Stimulated activated CD8-positive, alpha-beta memory T cell treated with anti-CD3 and anti-CD28 coated beads, Interleukin-15, amount 100 ng/mL, for 48 hours (primary cell): ENCODE measurements at places on chromosomes 3 and 15.

DNA sequence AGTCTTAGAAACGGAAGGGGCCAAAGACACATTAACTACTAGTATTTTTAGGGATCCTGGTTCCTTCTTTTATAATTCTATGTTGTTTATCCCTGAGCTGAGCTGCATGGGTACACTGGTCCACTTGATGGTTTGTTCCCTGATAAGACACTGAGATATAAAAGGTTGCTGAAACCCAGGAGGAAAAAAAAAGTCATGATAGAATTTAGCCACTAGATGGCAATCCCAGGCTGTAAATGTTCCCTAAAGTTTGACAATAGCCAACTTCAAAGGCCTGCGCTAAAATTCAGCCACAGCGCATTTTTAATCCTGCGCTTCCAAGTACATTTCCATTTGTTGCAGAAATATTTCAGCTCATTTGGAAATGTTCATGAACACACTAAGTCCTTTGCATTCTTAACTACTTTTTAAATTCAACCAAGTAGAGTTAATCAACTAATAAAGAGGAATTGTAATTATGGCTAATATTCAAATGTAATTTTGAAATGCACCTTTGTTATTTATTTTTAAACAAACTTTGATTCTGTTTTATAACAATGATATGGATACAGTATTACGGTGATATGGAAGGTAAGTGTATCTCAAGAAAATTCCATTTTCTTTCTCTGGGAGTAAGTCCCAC, 249.3 kb upstream of the FEZF2 start:
- DNase-seq = no peak

GRCh38 chr3:168583977-168584376, 488.3 kb upstream of the GOLIM4 start:
- no peak for DNase-seq

DNA sequence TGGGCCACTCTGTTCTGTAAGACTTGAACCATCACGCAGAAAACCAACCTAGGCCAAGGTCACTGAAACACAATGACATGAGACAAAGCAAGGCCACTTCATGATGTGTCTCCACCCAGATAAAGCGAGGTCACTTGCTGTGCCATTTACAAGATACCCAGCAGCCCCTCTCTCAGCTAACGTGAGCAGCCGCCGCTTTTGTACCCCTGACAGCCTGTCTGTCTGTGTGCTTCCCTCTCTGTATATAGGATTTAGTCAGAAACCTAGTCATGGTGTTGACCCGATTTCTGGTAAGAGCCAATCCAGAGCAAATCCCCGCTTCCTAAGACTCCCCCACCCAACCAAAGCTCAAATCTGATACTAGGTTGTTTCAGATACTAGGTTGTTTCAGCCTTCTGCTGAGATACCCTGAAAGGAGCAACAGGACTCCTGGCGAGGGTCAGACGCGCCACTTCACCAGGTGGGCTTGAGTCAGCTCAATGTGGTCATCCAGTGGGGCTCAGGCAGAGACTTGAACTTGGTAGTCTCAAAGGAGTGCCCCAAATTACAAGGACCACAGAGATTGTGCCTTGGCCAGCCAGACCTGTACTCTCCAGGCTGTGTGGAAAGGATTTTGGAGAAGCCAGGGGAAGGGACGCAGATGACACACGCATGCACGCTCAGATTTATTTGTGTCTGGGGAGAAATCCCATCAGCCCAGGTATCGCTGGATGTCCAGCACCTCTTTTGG, 3.1 kb upstream of the ZXDC start:
- no peak for DNase-seq

DNA sequence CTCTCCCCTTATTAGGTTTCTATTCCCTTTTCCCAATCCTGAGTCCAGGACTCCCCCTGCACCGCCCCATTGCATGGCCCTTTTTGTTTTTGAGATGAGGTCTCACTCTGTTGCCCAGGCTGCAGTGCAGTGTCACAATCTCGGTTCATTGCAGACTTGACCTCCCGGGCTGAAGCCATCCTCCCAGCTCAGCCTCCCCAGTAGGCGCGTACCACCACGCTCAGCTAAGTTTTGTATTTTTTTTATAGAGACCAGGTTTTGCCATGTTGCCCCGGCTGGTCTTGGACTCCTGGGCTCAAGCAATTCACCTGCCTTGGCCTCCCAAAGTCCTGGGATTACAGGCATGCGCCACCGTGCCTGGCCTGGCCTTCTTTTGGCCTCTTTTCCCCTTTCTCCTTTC, 29.3 kb downstream of the PDIA5 start:
- no peak for DNase-seq

GRCh38 chr3:72960812-72961518, 35.6 kb upstream of the PPP4R2 start:
- no peak for DNase-seq

DNA sequence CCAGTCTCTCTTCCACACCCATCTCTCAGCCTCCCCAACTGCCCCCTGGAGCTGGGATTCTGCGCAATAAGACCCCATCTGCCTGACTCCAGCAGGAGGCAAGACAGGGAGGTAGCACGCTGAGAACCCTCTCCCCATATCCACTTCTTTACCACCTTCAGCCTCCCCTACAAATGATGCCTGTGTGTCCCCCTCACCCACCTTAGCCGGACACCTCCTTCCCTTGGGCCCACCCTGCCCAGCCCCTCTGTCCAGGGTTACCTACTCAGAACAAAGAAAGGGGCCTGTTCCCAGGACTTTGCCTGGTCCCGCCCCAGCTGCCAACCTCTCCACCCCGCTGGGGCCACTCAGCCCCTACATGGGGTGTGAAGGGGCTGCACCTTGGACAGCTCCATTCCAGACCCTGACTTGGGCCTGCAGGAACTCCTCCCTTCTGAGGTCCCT, 40.8 kb upstream of the ATP2B2 start:
- DNase-seq = no peak

DNA sequence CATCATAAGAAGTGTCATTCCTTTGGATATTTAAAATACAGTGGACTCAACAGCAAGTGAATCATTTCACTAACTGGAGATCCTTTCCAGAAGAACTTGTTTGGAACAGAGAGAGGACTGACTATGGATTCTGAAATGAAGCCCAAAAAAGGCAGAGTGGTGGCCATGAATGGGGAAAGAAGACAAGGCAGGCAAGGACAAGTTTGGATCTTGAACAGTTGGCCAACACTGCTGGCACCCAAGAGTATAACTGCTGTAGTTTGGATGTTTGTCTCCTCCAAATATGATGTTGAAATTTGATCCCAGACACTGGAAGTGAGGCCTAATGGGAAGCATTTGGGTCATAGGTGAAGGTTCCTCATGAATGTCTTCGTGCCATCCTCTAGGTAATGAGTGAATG, 686.9 kb downstream of the GRM7 start:
- DNase-seq = no peak

- DNase-seq = no peak
Observed at GRCh38 chr3:114686621-114687020, 392.8 kb downstream of the TIGIT start.

DNA sequence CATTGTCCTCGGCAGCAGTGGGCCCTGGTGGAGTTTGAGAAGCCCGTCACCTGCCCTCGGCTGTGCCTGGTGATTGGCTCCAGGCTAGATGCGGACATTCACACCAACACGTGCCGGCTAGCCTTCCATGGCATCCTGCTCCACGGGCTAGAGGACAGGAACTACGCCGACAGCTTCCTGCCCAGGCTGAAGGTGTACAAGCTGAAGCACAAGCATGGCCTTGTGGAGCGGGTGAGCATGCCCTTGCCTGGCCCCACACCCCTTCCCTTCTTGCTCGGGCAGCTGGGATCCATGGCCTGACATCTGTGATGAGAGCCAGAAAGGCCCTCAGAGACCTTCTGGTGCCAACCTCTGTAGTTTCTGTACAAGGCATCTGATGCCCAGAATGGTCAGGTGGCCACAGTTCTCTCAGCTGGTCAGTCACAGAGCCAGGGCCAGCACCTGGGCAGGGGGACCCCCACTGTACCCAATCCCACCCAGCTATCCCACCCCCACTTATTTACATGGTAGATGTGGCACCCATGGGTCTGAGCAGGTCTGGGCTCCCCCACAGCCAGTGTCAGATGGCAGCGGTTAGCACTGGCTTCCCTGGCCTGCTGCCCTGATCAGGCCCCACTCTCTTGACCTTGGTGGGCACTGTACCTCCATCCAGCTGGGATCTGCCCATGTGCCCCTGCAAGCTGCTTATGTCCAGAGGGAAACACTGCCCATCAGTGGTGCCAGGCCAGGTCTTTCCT, 124.9 kb downstream of the DNAJB8 start:
- no peak for DNase-seq

DNA sequence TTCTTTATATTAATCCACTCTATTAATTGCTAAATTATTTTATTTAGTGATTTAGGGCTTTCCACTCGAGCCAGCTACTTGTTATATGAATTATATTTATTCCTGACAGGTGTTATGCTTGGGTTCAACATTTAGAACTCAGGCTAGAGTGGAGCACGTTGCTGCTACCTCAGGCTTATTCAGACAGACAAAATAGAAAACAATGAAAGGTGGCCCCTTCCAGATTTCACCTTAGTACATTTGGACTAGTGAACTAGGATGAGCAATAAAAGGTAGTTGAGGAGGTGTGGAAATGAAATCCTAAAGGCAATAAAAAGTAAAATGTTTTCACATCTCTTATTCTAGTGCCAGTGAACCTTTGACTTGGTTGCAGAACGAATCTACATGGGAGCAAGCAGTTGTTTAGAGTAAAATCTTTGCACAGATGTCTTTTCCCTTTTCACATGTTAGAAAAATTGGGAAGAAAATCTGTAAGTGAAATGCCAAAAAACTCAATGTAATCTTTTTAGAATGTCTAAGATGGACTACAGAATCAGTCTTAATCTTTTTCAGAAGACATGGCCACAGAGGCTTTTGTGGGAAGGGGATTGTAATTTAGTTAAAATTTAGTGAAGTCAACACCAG, 63.8 kb downstream of the AKAP13 start:
- no peak for DNase-seq

- no peak for DNase-seq
Observed at GRCh38 chr3:108208831-108209230, 13.4 kb downstream of the IFT57 start.

DNA sequence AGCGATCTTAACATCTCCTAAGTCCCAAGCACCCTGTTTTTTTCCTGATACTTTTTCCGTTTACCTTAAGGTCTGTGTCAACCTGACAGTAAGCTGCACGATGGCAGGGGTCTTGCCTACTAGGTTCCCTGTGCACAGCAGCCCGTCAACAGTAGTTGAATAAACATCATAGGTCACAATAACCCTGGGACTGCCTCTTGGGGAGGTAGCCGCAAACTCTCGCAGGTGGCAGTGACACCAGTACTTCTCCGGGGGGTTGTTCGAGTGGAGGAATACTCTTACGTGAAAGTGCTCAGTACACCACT, 365 bp upstream of the PDCD6IP start:
- DNase-seq = no peak

DNA sequence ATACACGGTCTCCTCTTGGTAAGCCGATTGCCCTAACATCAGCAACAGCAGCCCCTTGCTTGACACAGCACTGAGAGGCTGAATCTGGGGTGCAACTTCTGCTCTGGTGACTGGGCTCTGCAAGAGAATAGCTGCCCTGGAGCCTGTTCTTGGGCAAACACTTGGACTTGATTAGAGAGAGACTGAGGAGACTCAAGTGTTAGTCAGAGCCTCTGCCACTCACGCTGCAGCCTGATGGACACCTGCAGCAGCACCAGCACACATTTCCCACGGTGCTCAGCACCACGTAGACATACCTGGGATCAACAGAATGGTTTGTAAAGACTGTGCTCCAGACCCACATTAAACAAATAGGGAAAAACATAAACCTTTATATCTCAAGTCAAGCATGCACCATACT, 35.8 kb upstream of the UMPS start:
- no peak for DNase-seq

DNA sequence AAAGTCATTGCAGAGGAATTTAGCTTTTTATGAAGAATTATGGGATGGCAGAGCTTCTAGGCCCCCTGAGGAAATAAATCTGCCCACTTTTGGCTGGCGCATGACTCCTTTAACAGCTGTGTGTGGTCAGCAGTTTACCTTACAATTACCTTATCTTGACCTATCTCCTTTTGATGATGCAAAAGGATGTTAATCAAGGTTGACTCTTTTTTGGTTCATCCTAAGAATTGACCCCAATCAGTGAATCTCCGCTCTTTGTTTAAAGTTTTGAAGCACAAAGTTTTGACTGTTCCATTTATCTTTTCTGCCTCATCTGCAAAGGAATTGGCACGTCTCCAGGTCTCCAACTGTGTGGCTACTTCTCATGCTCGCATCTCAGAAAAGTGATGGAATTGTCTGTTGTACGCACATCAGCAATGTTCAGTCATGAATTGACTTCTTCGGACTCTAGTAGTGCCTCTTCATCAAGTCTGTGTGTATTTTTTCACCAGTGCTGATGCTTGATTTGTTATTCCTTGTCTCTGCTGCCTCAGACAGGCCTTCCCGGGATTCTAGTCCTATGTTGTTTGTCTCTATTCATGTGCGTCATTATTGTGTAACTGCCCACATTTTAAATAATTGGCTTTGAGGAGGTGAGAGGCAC, 196.2 kb upstream of the CFAP20DC start:
- no peak for DNase-seq
